NCI-H1417 (cell line): ENCODE measurements at places on chromosomes 1 and 21.

DNA sequence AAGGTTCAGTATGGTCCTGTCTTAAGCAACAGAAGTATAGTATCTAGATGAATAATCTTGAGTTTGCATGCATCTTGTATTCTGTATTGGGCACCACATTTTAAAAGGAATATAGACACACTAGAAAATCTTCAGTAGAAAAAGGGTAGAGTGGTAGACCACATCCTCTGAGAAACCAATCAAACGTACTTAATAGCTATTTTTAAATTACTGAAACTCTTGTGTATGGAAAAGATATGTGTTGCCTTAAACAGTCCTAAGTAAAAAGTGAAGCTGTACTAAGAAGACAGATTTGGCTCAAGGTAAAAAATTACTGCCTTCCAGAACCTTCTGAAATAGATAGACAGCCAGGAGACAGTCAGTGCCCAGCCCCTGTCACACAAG, 3.1 kb downstream of the CTXND2 start:
- no peak for DNase-seq

- no peak for DNase-seq
Measured at GRCh38 chr1:50452700-50453099, 29.5 kb upstream of the DMRTA2 start.

DNA sequence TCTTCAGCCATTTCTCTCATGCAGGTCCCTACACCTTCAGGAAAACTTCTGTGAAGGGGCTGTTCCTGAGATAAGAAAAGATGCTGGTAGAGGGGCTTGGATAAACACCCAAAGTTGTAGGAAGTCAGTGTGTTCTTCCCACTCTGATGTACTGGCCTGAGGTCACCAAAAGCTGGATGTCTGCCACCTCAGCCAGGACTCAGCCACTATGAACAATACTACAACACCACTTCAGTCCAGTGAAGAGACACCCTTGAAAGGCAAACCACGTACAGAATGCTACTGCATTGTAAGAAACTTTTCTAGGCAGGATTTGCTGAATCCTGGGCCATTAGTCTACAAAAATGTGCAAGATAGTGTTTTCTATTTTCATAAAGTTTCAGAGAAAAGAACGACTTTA, 2.4 kb downstream of the PTPN14 start:
- DNase-seq, result no peak

DNA sequence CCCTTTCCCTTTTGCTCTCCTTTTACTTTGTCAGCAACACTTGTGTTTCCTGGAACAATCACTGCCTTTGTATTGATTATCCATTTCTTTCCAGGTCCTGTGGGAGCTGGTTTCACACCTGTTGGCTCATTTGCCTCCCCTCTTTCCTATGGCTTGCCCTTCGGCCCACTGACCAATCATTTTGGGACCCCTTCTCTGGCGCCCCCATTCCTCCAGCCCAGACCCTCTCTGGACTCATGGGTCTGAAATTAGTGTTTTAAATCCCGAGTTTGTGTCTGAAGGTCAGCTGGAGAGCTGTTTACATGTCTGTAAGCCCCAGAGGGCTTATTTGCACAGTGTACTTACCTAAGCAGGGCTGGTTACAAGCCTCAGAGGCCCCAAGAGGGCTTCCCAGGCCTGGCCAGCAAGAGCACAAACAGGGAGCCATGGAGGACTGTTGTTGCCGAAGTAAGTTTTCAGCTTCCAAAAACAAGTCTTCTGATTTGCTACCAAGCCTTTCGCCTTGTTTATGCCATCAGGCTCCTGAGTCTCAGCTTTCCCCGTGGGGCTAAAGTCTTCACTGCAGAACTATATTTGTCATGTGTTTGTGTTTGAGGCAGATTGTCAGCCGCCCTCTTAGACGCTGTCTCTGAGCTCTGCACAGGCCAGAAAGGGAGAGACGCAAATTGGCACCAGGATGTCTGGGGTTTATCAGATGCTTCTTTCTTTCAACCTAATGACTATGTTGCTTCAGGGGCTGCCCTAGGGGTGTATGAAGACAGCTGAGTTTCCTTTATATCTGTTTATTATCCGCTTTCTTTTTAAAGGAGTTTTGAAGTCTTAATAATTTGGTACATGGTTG, 93.0 kb downstream of the ATP1A1 start:
- peak; percentile 29 for DNase-seq

DNA sequence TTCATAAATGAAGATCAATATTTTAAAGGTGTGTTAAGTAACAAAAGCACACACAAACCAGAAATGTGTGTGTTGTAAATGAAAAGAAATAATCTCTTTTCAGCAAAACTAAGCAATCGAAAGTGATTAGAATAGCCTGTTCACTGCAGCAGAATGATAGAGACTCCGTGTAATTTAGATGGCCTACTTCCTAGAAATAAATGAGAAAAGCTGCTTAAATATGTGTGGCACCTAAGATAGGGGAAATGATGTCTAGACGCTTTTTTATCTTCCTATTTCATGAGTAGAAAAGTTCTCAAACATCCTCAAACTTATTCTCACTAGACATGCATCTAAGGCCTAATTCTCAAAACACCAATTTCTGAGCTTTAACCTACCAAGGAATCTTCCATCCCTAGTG, 124.7 kb upstream of the BRINP3 start:
- DNase-seq, result no peak
